ENCODE measurements at places on chromosomes 2 and 18.
A peak's percentile ranks its signal among the peaks of the same experiment; 100 is the strongest.

GRCh38 chr2:120258196-120258595 is 5.5 kb downstream of the RALB start:
- DNase-seq, result no peak

DNA sequence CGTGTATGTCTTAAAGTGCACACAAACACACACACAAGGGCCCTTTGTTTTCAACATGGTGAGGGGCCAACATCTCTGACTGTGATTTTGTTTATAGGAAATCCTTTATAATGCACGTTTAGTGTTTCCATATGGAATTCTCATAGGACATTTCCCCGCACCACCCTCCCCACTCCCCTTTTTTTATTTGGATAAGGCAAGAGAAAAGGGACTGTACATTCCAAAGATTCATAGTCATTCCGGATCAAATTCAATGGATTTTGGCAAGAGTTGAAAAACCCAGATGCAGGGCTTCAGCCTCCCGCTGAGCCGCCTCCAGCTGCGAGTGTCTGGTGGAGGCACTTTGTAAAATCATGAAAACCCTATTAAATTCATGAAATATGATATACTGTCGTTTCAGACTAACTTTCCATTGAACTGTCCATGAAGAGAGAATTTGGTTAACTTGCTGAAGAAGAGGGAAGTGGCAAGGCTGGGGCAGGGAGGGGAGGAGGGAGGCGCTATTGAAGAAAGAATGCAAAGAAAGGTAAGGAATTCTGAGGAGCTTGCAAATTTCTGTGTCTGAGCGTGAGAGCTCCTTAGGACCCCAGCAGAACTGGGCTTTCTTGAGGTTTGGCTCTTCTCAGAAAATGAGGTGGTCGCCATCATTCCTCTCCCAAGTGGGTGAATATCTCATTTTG is 25.8 kb upstream of the SLC14A2 start:
- DNase-seq, result peak; percentile 3

- DNase-seq, result no peak
These were observed 33.1 kb upstream of the SMAD7 start for GRCh38 chr18:48983793-48984437.

DNA sequence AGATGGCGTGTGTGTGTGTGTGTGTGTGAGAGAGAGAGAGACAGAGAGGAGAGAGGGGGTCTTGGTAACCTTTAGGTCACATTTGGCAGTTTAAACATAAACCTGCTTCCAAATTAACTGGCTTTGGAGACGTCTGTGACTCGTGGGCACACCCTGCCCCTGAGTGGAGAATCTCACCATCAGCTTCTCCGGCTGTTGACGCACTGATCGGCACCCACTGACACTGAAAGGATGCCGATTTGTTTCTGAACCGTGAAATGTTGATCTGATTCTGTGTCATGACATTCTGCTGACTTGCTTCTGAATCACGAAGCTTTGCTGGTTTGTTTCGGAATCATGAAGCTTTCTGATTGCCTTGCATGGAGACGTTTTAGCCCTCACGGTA is 114.7 kb downstream of the RTP5 start:
- no peak for DNase-seq

GRCh38 chr2:9156483-9156882 is 50.1 kb upstream of the ASAP2 start:
- DNase-seq, result no peak

- DNase-seq, result no peak
These were observed 7.5 kb downstream of the HSBP1L1 start for GRCh38 chr18:79971986-79972385.

- no peak for DNase-seq
These were observed 215.2 kb upstream of the NT5C1B start for GRCh38 chr2:18804536-18804935.

- no peak for DNase-seq
These were observed 130.8 kb upstream of the LGALSL start for GRCh38 chr2:64323197-64323596.

DNA sequence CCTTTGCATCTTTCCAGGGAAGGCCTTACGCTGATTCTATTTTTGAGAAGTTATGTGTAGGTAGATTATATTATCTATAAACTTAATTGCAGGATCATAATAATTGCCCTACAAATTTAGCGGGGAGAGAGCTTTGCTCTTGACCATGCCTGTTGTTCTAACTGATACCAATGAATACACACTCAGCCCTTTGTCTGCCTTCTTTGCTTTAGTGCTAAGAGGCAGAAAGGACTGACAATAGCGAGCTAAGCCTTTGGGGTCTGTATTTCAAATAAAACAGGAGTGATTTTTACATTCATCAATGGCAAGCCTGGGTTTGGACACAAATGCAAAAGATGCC is 115.3 kb upstream of the STON1 start:
- no peak for DNase-seq

DNA sequence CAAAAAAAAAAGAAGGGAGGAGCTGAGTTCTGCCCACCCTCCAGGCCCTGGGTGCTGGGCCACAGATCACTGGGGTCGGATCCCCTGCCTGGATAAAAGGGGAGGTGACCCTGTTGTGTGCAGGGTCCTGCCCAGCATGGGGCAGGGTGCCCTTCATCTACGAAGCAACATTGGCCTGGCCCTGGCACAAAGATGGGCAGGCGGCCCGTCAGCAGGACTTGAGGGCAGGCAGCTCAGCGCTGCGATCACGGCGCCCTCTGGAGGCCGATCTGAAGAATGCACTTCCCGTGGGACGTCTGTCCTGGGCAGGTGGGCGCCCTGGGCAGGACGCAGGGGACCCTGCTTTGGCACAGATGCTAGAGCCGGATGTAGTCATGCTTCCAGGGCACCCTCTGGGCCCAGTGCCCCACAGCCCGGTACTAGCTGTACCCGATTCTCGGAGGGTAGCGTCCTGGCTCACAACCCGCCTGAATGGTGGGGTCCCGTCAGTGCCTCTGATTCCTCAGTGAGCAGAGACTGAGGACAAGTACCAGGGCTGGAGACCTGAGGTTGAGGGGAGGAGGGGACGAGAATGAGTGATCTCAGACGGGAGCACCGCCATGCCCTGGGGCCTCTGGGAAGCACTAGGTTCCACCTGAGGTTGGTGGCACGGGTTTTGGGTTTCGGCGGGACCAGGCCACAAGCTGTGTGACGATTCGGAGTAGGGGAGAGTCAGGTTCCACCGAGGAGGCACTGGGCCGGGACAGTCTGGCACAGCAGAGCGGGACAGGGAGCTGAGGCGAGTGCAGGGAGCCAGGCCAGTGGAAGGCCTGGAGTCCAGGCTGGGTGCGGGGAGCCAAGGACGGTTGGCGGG is 18.0 kb downstream of the ARID5A start:
- DNase-seq, result no peak

DNA sequence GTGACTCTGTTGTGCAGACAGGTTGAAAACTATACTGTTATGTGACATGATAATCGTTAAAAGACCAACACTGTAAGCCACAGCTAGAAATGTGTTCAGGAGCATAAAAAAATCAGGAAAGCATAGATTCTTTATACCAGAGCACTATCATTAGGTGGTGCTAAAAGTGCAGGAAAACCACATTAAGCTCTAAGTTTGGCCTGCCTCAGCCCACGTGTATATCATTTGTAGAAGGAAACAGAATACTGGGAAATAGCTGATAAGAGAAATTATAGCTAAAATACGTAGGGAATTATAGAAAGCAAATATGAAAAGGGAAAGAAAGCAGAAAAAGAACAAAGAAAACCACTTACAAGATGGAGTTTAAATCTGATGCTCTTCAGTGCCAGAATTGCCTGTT is 26.5 kb upstream of the C2orf74 start:
- DNase-seq, result no peak
